ENCODE measurements at places on chromosomes 5 and 9.

DNA sequence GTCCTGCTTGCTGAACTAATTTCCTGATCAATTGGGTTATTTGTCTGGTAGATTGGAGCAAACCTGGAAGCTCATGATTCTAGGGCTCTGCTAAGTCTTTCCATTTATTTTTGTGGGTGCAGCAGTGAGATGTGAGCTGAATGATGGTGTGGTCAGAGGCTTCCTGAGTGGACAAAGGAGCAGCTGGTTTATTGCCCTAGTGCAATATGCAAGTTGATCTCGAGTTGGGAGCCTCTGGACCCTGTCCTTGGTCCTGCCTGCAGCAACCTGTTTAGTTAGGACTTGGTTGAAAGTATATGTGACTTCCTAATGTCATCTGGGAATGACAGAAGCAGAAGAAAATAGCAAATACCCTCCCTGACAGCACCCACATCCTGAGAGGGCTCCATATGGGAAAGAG is 4.2 kb upstream of the UNC5A start:
- no peak for DNase-seq

GRCh38 chr9:103530934-103531333 is 535.8 kb downstream of the CYLC2 start:
- DNase-seq, result no peak

DNA sequence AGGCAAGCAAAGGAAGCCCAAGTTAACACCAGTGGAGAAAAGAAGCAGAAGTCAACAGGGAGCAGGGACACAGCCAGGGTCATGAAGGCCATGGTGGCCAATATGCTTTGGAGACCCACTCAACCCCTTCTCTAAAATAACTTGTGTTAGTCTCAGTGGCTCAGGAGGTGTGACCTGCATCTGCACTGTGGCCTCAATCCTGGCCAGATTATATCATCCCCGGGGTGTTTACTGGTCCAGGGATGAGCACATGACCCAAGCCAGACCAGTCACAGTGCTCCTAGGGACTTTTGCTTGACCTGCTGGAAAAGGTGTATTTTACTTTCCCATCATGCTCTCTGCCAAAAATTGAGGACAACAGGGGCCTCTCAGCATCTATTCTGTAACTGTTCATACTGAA is 105.2 kb downstream of the DPYSL3 start:
- no peak for DNase-seq

DNA sequence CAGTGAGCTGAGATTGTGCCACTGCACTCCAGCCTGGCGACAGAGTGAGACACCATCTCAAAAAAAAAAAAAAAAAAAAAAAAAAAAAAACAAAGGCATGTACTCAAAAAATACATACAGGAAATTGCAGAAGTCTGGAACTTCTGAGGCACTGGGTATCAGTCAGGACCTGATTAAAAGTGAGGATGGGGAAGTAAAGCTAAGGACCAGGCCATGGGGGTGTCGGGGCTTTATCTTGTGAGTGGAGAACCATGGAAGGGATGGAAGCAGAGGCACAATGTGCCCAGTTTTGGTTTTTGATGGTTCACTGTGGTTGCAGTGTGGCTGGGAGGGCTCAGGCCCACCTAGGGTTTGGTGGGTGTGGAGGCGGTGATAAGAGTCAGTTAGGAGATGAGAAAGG is 212.7 kb upstream of the PIK3R1 start:
- DNase-seq, result no peak

GRCh38 chr9:708182-708550 is 133.3 kb upstream of the DMRT1 start:
- DNase-seq, result no peak

- DNase-seq, result no peak
Measured at GRCh38 chr9:134641990-134642384, 384 bp downstream of the COL5A1 start.

GRCh38 chr5:135130261-135131215 is 96.5 kb upstream of the PITX1 start:
- no peak for DNase-seq

All from K562 (cell line).